ENCODE measurements at places on chromosomes 7 and 10.
A peak's percentile ranks its signal among the peaks of the same experiment; 100 is the strongest.

DNA sequence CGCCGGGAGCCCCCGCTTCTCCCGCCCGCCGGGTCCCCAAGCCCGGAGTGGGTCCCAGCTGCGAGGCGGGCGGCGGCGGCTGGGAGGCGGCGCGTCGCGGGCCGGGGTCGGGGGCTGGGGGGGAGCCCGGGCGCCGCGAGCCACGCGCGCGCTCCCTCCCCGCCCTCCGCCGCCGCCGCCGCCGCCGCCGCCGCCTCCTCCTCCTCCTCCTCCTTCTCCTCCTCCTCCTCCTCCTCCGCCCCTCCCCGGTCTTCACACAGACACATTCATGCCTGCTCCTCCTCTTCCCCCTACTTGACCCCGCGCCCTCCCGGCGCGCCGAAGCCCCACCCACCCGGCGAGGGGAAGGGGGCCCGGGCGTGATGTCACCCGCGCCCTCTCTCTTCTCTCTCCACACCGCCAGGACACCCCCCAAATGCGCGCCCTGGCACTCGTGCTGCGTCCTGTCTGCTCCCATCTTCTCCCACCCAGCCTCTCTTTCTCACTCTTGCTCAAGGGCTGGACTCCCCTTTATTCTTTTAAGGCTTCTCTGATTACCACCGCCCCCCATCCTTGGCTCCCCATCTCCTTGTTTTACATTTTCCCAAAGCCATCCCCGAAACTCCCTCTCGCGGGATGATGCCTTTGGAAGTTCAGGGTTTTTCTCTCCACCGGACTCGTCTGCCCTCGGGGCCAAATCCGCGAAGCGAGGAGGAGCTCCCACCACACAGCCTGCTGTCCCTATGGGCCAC, 967 bp upstream of the GLI3 start:
- no peak for DNase-seq

GRCh38 chr10:96768136-96768535, 47.8 kb upstream of the PIK3AP1 start:
- DNase-seq: no peak

DNA sequence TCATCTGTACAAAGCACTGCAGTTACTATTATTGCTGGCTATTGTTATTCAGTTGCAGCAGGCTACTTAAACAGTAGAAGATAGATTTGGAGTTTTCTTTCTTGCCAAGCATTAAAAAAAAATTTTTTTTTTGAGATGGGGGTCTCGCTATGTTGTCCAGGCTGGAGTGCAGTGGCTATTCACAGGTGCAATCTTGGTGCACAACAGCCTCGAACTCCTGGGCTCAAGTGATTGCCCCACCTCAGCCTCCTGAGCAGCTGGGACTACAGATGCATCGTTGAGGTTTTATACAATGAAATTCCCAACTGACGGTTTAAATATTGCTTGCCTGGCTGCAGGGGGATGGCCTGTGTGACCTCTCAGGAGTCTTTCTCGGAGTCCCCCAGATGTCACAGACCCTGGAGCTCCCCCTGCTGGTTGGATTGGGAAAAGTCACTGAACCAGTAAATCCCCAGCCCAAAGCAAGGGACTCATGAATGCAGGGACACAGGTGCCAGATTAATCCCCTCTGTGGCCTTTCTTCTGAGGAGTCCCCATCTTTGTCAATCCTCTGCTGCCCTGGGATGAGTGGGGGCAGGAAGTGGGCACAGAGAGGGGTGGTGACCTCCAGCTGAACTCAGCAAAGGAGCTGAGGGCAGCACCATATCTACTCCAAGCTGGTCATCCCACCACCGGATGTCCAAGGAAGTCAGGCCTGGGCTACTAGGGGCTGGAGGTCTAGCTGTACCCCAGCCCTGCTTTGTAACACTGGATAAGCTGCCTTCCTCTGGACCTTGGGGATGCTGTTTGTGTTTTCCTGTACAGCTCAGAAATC, 149.6 kb downstream of the C10orf105 start:
- DNase-seq: peak; percentile 58

DNA sequence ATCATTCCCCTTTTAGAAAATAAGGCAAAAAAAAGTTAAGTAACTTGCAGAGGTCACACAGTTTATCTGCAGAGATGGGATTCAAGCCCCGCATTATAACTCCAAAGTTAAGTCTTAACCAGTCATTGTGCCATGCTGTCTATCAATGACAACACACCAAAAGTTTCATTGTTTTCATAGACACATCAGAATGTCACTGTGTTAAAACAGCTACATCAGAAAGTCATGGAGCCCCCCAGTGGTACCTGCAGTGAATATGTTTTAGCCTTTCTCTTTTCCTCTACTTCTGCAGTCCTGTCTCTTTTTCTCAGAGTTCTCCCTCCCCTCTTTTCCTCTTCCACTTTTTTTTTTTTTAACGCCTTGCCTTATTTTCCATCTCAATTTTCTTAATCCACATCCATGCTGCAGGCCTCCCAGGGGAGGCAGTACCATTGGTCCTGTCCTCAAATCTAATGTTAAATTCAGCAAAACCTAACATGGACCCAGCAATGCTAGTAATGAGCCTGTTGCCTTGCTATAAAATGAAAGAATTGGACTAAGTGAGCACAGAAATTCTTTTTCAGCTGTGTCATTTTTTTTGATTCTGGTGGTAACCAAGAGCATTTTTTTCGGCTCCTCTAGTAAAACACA, 3.8 kb upstream of the NRCAM start:
- no peak for DNase-seq

- DNase-seq: no peak
Observed at GRCh38 chr10:119189811-119190282, 11.2 kb upstream of the PRDX3 start.

GRCh38 chr10:89235073-89235798, 16.3 kb downstream of the LIPA start:
- DNase-seq: no peak
